Activated T-helper 1 cell treated with anti-CD3 and anti-CD28 coated beads, Interleukin-2, amount 50 U/mL, for 16 hours (primary cell): ENCODE measurements at places on chromosomes 2 and 18.

DNA sequence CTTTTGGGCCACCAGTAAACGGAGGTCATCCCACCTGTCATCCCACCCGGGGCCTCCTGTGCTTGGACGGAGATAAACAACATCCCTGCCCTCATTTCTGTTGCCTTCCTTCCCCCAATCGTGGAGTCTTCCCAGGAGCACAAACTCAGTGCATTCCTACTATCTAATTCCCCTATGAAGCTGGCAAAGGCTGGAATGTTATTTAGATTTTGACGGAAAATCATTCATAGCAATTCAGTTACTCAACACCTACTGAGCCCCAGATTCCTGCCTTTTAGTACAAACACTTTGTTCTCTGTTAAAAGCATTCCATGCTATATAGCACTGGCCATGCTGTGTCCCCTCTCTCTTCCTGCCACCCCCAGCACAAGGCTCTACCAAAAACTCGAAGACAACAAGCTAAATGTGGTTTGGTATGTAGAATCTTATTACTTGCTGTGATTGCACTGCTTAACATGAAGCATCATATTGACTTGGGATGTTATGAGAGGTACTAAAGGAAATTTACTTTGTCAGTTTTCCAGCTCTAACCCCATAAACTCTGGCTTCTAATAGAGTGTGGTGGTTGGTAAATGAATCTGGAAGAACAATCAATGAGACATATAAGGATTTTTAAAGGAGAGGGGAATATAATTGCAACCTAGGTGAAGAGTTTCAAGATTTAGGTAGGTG is 32.3 kb upstream of the IMPA2 start:
- DNase-seq = no peak

- no peak for DNase-seq
These were observed 129.5 kb downstream of the SMAD7 start for GRCh38 chr18:48821251-48821590.

DNA sequence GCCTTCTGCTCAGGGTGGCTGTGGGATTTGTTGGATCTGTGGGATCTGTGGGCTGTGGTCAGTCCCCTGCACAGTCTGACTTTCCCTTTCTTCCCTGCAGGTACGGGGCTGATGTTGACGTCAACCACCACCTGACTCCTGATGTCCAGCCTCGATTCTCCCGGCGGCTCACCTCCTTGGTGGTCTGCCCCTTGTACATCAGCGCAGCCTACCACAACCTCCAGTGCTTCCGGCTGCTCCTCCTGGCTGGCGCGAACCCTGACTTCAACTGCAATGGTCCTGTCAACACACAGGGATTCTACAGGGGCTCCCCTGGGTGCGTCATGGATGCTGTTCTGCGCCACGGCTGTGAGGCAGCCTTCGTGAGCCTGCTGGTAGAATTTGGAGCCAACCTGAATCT is 17.5 kb downstream of the ASB1 start:
- no peak for DNase-seq

- no peak for DNase-seq
These were observed 17.4 kb downstream of the SEMA4F start for GRCh38 chr2:74671479-74671878.

GRCh38 chr2:215332872-215333595 is 21.2 kb downstream of the ATIC start:
- no peak for DNase-seq

DNA sequence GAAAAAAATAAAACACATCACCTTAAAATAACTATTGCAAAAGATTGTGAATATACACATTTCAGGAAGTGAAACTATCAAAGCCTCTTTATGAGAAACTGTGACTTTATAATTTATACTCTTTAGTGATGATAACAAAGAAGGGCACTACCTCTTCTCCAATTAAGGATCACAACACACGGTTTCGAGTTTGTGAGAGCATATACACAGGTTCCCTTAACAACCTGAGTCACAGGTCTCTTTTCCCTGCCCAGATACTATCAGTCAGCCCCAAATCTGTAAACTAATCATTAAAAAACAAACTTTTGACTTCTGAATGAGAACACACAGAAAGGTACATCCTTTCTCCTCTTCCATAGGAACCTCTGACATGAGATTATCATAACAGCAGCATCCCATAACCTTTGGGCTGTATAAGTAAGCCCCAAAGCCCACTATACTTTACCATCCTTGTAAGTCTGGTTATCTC is 44.9 kb downstream of the PTPN2 start:
- DNase-seq = no peak
